ENCODE measurements at places on chromosomes 11 and 22. TPM values are rescaled to one million over a fixed set of nuclear protein-coding genes. Genes with fewer than 3 reads are reported as not detected.
A peak's percentile ranks its signal among the peaks of the same experiment; 100 is the strongest.

COMMD9 gene
- 56.1 TPM for total RNA-seq

- H3K4me3 ChIP-seq: no peak overlapping the region
- no peaks in the 10 kb centered on the region for H3K4me1 ChIP-seq
- no peak for DNase-seq
- H3K36me3 ChIP-seq: no peaks in the 10 kb centered on the region
- H3K27ac ChIP-seq: no peak overlapping the region
These were observed 2.2 kb downstream of the PRODH start for GRCh38 chr22:18933914-18934313.

DNA sequence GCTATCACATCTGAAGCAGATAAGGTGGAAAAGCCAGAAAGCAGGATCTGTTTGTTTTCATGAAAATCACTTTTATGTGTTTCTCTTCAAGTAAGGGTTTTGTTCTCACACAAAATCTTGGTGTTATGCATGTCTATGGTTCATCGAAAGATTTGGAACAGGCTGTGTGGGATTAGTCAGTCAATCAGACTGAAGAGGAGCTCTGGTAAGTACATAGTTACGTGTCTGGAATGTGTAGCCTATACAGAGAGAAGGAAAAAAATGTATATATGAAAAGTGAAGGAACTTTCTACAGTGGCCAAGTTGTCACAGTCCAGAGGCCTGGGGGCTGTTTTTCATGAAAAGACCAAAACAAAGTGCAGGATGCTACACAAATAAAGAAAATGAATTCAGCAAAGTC is 156.7 kb downstream of the CNTN5 start:
- H3K36me3 ChIP-seq: no peaks in the 10 kb centered on the region
- H3K27ac ChIP-seq: no peak overlapping the region
- no peaks in the 10 kb centered on the region for H3K4me1 ChIP-seq
- H3K27me3 ChIP-seq: no peaks in the 10 kb centered on the region
- no peak overlapping the region for H3K4me3 ChIP-seq
- DNase-seq: no peak

DNA sequence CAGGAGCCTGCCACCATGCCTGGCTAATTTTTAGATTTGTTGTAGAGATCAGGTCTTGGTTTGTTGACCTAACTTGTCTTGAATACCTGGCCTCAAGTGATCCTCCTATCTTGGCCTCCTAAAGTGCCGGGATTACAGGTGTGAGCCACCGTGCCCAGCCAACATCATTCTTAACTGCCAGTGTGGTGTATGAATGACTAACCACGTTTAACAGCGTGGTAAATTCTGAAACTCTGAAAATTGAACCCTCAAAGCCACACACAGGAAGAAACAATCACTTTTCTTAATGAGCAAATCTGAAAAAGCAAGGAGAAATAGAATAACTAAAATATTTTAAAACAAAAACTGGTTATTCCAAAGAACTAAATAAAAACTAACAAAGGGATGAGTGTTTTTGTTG is 7.4 kb downstream of the TMEM9B start:
- H3K27me3 ChIP-seq: no peaks in the 10 kb centered on the region
- H3K4me3 ChIP-seq: no peak overlapping the region
- H3K4me1 ChIP-seq: peaks cover 21% of the 10 kb centered on the region
- H3K36me3 ChIP-seq: no peaks in the 10 kb centered on the region

NCAM1 gene
- 318 TPM for total RNA-seq

TENM4 gene
- 1.3 TPM for total RNA-seq

DNA sequence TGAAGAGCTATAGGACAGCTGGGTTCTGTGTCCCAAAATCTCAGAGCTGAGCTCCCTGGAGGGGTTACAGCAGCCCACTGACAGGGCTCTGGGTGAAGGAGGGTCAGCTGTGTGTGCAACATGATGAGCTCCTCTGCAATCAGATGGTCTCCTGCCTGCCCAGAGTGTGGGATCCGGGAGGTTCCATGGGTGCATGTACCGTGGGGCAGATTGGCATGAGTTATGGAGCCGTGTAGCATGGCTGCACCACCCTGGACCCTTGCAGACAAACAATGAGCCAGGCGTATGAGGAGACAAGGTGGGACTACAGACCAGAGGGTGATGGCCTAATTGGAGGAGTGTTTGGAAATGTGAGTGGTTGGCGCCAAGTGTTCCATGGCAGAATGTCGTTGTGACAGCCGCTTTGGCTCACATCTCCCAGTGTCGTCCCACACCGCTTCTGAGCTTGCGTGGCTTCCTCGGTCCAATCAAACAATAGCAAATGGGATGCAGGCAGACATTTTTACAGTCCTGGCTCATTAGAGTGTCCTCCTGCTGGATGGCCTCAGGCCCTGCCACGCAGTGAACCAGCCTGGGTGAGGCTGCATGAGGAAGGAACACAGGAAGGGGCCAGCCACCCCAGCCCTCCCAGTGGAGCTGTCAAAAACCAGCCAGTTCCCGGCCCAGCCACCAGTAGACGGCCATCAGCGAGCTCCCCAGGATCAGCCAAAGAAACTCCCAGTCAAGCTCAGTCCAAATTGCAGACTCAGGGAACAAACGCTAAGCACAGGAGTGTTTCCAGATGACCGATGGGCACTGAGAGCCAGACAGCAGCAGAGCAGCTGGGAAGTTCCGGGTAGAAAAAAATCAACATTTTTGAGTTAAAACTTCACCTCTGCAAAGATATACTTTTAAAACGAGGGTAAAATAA is 1066.9 kb downstream of the BRD1 start:
- H3K27ac ChIP-seq: no peak overlapping the region
- H3K36me3 ChIP-seq: no peaks in the 10 kb centered on the region
- no peaks in the 10 kb centered on the region for H3K4me1 ChIP-seq
- H3K27me3 ChIP-seq: no peaks in the 10 kb centered on the region

BCO2 gene
- 137 TPM for total RNA-seq

NXPE4 gene
- total RNA-seq: not detected

GRCh38 chr11:46345131-46345597 is 2.1 kb upstream of the DGKZ start:
- H3K36me3 ChIP-seq: no peaks in the 10 kb centered on the region
- peaks cover 9% of the 10 kb centered on the region for H3K4me1 ChIP-seq
- no peaks in the 10 kb centered on the region for H3K27me3 ChIP-seq
- peak; percentile 77 for DNase-seq
- H3K27ac ChIP-seq: peak overlapping the region; percentile 62

DNA sequence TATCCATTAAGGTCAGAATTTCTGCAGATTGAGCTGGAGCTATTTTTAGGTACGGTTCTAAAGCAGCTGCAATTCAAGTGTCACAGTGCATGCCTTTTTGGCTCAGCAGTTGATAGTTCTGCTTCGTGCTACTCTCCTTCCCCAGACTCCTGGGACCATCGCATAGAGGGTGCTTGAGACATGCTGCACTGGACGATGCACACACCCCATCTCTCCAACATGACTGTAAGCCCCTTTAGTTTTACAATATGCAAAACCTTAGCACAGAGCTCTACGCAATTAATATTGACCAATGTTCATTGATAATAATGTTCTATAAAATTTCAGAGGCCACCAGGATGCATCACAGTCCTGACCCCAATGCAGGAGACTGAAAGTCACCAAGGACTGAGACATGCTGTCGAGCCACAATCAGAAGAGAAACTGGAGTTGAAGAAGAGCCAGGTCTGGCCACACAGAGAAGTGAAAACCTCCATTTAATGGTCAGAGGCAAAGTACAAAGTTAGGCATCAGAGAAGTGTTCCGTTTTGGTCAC is 120.9 kb upstream of the ZC3H12C start:
- peaks cover 25% of the 10 kb centered on the region for H3K4me1 ChIP-seq
- H3K27ac ChIP-seq: no peak overlapping the region
- H3K36me3 ChIP-seq: no peaks in the 10 kb centered on the region

DNA sequence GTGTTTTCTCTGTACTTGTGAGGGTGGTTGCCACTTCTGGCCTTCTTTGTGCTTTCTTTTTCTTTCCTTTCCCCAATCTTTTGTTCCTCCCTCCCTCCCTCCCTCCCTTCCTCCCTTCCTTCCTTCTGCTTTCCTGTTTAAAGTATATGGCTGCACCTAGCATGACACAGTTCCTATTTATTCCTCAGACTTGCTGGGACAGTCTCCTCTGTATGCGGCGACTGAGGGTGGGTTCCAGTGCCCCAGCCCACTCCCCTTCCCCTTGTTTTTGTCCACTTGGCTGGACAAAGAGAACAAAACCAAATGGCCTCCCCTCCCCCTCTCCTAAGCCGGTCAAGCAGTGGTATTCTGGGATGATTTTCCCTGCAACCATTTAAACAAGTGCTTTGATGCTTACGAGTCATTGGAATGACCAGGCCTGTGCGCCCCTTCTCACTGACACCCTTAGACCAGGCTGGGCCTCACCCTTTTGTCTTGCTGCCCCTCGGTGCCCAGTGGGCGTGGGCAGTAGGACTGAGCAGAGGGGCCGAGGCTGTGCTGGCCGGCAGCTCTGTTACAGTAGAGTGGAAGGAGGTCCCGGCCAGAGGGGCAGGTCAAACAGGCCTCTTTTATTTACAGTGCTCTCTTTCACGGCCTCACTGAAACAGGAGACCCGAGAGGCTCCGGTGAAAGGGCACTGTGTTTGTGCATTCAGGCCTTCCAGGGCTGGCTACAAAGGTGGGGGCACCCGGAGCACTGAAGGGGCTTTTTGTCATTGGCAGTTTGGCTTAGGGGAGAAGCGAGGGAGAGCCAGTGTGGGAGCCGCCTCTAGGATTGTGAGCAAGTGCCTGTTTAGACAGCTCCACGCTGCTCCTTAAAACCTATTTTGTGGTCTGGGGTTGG is 32.2 kb downstream of the ZBTB16 start:
- peaks cover 76% of the 10 kb centered on the region for H3K4me1 ChIP-seq
- no peak for DNase-seq
- H3K36me3 ChIP-seq: no peaks in the 10 kb centered on the region
- peak overlapping the region; percentile 66 for H3K27ac ChIP-seq
- no peak overlapping the region for H3K4me3 ChIP-seq

DNA sequence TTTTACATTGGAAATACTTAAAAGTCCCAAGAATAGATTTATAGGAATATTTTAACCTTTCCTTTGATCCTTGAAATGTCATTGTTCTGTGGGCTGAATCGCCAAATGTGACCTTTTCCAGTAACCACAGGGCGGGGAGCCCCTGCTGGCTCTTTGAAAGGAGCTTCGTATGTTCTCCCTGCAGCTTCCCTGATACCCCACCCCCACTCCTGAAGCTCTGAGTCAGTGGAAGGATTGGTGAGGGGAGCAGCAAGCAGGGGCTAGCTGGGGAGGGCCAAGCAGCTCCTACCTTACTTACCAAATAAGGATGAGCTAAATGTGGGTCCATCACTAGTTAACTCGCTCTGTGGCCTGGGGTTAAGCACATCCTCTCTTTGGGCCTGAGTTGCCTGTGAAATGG is 87.7 kb downstream of the CHST1 start:
- peaks cover 56% of the 10 kb centered on the region for H3K27me3 ChIP-seq
- no peak for DNase-seq
- H3K36me3 ChIP-seq: no peaks in the 10 kb centered on the region
- H3K4me3 ChIP-seq: no peak overlapping the region
- H3K4me1 ChIP-seq: no peaks in the 10 kb centered on the region

Measured in heart right ventricle (tissue), 16 donors.